ENCODE measurements at places on chromosomes 2 and 18.

GRCh38 chr2:16773080-16773713, 107.6 kb upstream of the CYRIA start:
- DNase-seq, result no peak

DNA sequence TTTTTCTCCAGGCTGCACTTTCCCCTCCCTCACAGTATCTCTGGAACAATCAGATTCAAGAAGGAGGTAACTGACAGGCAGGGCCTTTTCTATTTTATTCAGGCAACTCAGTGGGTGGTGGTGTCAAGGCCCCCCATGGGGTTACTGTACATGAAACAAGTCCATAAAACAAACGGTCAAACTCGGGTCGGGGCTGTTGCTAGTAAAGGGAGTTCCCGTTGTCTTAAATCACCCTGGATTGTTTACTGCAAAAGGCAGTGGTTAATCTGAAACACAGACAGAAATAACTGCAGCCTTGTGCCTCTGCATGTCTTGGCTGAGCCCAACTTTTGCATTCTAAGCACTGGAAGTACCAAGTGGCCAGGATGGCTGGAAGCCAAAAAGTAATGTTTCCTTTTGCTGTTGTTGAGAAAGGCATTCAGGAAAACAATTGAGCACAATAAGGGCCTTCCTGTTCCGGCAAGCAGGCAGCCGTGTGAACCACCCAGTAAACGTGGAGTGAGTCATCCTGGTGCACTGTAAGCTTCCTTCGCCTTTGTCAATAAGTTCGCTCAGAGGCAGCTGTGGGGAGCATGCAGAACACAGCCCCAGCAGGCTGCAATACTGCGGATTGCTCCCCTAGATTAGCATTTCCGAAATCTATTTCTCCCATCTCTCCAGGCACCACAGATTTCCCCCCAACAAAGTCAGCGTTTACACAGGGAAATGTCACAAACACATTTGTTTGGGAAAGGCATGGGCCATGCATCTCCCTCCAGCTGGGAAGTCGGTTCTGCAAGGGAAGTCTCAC, 149.6 kb downstream of the IRS1 start:
- no peak for DNase-seq

GRCh38 chr2:60675301-60675700, 80.8 kb upstream of the PAPOLG start:
- DNase-seq, result no peak

DNA sequence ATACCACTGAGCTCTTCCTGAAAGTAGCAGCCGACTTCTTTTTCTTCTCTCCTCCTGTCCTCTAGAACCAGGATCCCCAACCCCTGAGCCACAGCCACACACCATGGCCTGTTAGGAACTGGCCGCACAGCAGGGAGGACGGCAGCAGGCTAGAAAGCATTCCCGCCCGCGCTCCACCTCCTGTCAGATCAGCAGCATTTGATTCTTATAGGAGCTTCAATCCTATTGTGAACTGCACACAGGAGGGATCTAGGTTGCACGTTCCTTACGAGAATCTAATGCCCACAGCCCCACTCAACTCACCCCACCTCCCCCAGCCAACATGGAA, 179.1 kb upstream of the SH3BP4 start:
- no peak for DNase-seq

DNA sequence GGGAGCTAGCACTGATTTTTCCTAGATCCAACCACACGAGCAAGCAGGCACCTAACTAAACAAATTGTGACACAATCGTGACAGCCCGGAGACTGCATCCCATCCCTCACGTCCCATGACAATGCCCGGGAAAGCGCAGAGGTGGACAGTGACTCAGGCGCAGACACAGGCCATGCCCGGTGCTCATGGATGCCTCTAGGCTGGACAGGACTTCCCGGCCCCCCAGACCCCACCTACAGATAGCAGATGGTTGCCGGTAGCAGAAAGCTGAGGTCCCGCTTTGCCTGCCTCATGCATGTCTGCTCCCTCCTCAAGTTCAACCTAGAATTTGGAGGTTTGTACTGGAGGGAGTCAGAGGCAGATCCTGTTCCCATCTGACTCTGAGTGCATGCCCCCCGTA, 81.0 kb downstream of the TPO start:
- no peak for DNase-seq

DNA sequence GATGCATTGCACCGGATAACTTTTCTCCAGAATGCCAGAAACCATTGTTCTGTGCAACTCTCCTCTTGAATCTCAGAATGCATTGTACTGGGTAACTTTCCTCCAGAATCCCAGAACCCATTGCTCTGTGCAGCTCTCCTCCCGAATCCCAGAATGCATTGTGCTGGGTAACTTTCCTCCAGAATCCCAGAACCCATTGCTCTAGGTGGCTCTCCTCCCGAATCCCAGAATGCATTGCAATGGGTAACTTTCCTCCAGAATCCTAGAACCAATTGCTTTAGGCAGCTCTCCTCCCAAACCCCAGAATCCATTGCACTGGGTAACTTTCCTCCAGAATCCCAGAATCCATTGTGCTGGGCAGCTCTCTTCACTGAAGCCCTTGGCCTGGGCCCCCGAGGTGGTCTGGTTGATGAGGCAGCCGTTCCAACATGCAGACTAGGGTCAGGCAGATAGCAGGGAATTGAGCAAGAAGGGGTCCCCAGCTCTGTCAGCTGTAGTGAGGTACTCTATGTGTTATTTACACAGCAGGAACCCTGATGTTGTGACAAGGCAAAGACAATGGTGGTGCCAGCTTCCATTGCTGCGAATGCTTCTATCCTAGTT, 9.4 kb downstream of the FOSL2 start:
- no peak for DNase-seq

GRCh38 chr2:222427646-222428301, 3.4 kb downstream of the SGPP2 start:
- no peak for DNase-seq

- no peak for DNase-seq
Measured at GRCh38 chr2:212709280-212709679, 170.7 kb upstream of the ERBB4 start.

DNA sequence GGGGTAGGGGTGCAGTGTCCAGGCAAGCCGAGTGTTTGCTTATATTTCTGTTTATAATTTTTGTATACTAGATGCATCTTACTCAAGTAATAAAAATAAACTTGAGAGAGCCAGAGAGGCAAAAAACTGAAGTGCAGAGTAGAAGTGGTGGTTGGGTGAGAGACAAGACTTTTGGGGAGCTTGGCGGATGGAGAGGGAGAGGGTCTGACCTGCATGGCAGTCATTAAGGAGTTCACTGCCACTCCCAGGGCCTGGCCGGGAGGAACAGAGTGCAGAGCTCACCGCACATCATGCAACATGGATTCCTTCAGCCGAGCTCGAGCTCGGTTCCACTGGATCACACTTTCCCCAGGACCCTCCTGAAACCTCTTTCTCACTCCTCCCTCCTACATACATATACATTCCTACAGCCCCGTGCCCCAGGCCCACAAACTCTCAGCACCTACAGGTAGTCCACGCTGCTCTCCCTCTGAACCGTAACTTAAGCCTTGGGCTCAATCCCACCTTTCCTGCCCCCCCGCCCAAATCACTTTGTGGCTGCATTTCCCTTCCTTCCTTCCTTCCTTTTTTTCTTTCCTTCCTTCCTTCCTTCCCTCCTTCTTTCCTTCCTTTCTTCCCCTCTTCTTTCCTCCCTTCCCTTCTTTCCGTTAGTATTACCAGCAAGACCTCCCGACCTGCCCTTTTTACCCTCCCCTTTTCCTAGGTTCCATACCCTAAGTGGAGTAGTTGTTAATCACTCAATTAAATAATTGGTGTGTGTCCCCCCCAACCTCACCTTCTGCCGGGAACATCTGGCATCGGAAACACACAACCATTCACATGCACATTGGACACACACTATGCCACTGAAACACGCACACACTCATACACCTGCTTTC, 37.1 kb upstream of the ATP6V1B1 start:
- DNase-seq, result no peak

- DNase-seq, result no peak
Measured at GRCh38 chr2:222750533-222750932, 79.1 kb downstream of the MOGAT1 start.

- DNase-seq, result no peak
Measured at GRCh38 chr2:168583710-168584521, 127.8 kb downstream of the CERS6 start.

DNA sequence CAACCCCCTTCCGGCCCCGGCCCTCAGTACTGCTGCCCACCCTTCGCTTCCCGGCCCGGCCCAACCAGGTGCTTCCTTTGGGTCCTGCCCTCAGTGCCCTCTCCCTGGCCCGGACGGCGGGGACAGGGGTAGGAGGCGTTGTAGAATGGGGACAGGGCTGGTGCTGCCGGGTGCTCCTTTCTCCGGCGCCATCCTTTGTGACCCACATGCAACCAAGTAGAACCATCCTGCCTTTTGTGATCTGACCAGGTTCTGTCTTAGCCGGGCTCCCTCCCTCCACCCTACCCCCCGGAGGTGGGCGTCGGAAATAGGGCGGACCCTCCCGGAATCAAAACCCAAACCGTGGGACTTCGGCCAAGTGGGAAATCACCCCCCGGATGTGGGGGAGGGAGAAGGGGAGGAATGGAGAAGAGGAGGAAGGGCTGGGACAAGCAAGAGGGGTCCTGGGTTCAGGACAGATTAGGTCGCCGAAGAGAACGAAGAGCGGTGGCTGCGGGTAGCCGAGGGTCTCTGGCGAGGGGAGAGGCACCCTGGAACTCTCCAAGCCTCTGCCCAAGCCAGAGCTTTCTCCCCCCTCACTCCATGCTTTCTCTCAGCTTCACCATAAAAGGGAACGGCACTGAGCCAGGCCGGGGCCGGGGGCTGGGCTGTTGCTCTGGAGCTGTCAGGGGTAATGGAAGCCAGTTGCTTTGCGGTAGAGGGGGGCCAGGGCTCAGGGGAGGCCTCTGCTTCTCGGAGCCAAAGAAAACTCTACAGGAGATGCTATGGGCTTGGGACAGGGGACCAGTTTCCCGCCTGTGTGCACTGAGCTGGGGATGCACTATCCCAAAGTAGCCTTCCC, 756 bp upstream of the OST4 start:
- no peak for DNase-seq

GRCh38 chr18:11149441-11150270, at the start of gene PIEZO2:
TSS of gene PIEZO2 (minus strand) at chr18:11149569. CDS start at chr18:11148588, 981 bp downstream.
- DNase-seq, result no peak

DNA sequence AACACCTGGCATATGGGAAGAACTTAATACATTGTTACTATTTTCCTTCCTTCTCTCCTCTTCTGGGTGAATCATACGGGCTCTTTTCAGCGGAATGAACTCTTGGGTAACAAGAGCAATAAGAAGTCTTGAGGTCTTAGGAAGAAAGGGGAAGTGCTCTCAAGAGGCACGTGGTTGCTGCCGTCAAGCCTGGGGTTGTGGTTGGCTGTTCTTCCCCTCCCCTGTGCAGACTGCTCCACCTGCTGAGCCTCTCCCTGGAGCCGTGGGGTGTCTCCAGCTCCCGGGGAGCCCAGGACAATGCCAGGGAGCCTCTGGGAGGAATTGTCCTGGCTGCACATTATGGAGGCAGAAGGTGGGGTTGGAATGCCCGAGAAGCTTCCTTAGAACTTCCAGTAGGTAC, 19.4 kb downstream of the TOGARAM2 start:
- peak; percentile 21 for DNase-seq

GRCh38 chr2:85886590-85886989, 2.2 kb downstream of the ST3GAL5 start:
- peak; percentile 30 for DNase-seq

GRCh38 chr2:133143645-133144044, 424.6 kb downstream of the NCKAP5 start:
- no peak for DNase-seq
